Activated naive CD4-positive, alpha-beta T cell treated with anti-CD3 and anti-CD28 coated beads, Interleukin-2, amount 10 ng/mL, durations not matched to agents 7 days and 5 days (primary cell): ENCODE measurements at places on chromosomes 16 and 17.
A peak's percentile ranks its signal among the peaks of the same experiment; 100 is the strongest.

DNA sequence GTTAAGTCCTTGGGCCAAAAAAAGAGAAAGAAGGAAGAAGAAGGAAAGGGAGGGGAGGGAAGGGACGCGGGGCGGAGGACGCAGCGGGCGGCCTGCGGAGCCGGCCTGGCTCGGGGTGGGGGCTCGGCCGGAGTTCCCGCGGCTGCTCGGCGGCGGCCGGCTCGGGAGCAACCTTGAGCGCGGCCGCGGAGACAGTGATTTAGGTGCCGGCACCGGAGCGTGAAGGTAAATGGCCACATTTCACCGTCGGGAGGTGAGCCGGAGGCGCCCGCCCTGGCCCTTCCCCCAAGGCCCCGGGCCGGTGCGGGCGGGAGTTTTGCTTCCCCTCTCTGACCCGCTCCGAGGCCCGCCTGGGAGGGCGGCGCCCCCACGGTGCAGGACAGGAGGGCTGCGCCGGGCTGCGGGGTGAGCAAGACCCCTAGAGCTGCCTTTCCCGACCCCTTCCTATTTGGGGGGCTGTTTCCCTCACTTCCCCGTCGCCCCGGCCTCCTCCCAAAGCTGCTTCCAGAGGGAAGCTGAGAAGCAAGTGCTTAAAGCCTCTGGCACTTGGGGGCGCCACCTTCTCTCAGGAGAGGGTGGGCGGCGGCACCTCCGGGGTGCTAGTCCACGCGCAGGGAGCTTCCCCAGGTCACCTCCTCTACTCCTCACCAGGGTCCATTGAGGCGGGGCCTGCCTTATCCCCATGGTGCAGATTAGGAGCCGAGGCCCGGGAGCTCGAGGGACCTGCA is 56.5 kb downstream of the MRM1 start:
- peak; percentile 44 for DNase-seq

DNA sequence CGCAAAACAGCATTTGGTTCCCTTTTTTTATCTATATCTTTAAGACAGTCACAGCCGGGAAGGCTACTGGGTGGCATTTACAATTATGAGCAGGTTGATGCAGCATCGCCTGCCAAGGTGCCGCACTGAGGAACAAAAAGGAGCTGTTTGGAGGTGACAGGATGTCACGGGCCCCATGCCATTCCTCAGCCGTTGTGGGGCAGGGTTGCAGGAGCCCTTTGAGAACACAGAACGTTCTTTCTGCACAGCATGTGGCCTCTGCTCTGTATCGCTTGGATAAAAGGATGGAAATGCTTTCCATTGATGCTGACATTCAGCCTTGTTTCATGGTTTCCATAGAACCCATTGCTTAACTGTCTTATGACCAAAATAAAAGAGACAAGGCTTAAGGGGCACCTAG is 141.9 kb upstream of the CDH5 start:
- no peak for DNase-seq

GRCh38 chr17:75832164-75832651 is 12.0 kb downstream of the UNC13D start:
- DNase-seq, result peak; percentile 62

DNA sequence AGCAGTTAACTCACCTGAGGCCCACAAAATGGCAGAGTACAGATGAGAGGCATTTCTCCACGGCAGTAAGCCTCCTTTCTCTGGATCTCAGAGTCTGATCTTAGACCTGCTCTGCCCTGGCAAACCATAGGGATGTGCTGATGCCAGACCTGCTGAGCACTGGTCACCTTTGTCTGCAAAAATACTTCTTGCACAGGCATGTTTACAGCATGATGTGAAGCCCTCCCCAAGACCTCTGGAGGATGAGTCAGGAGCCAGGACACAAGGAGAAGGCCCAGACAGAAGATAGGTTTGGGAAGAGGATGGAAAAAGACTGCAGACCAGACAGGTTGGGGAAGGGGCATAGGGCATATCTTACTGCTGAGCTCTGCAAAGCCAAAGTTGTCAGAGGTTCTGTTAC is 426.6 kb downstream of the PMP22 start:
- no peak for DNase-seq

GRCh38 chr16:52741351-52741750 is 194.4 kb upstream of the TOX3 start:
- no peak for DNase-seq

DNA sequence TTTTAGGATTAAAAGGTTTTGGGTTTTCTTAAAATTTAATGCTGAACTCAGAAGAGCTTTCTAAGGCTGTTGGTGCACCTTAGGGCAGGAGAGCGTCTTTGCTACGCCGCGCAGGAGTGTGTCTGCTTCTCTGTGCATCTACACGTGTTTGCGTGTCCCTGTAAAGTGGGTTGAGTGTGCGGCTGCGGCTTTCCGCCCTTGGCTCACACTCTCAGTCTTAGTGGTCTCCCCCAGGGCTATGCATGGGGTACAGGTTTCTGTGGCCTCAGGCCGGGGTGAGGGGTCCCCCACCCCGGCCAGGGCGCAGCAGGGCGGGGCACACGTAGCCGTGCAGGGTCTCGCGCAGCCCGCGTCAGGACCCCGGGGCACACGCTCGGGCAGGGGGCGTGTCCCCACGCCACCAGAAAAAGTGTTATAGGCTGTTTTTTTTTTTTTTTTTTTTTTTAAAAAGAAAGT is 727 bp upstream of the TENT4B start:
- DNase-seq, result peak; percentile 81

DNA sequence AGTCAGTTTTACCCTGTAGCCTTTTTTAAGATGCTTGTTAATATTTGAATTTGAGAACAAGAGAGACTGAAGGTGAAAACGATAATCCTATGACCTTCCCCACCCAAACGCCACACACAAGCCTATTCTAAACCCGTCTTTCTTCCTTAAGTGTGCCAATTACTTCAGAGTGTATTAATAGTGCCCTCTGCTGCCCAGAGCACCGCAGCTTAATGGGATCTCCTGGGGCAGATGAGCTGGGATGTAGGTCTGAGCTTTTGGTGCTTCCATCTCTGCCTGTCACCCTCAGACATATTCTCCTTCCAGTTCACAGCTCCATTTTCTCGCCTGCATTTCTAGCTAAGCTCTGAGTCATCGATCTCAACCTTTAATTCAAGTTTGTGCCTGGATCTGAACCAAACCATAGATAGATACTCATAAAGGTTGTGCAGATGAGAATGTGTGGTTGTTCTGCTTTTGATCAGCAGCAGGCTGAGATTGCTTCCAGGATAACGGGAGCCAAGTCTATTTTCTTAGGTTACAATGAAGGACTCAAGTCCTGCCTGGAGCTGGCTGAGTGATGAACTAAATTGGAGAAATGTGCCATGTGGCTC is 46.4 kb upstream of the CDH13 start:
- no peak for DNase-seq

DNA sequence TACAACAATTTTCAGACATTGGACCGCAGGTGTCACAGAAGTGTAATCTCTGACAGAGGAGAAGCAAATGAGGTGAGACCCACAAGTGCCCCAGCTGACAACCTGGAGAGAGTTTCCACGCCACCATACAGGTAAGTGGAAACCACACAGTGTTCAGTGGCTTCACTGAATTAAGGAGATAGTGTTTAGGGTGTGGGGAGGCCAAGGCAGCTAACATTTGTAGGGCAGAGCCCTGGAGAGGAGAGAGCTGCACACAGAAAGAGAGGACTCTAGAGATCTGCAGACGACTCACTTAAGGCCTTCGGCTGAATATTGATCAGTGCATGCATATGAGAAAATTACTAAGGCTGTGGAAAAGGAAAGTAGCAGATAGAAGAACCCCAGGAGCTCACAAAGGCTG is 228.9 kb upstream of the TNRC6C start:
- no peak for DNase-seq

DNA sequence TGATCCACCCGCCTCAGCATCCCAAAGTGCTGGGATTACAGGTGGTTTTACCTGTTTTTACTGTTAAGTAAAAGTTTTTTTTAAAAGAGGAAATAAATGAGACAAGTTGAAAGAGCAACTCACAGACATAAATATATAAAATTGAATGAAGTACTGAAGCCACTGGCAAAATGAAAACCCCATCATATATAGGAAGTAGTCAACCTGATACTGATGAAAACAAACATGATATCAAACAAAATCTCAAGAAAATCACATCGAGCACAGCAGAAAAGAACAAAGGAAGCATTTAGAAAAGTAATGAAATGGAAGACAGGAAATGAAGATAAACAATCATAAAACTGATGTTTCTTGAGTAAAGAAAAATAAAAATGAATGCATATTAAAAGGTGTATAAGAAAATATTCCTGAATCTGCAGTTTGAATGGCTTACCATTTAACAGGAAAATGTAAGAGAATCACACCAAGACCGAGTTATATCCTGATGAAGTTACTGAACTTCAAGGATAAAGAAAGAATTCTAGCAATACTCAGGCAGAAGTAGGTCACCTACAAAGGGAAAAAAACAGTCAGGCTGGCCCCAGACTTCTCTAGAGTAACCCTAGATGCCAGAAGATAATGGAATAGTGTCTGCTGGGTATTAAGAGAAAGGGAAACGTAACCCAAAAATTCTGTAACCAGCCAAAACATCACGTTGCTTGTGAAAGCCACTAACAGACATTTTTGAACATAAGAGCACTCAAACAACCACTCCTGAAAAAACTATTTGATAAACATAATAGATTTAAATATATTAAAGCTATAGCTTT is 31.5 kb downstream of the UBE2G1 start:
- DNase-seq, result no peak

DNA sequence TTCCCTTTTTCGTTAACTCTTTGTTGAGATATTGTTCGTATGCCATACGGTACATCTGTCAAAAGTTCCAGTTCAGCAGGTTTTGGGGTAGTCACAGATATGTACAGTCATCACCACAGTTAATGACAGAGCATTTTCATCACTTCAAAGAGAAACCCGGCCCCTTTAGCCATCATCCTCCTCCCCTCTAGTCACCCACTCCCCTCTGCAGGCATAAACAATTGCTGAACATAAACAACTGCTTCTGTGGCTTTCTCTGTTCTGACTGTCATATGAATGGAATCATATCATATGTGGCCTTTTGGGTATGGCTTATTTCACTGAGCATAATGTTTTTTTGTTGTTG is 59.3 kb downstream of the RNF213 start:
- no peak for DNase-seq

GRCh38 chr16:22206842-22207714 is 1.0 kb downstream of the EEF2K start:
- DNase-seq, result peak; percentile 57

DNA sequence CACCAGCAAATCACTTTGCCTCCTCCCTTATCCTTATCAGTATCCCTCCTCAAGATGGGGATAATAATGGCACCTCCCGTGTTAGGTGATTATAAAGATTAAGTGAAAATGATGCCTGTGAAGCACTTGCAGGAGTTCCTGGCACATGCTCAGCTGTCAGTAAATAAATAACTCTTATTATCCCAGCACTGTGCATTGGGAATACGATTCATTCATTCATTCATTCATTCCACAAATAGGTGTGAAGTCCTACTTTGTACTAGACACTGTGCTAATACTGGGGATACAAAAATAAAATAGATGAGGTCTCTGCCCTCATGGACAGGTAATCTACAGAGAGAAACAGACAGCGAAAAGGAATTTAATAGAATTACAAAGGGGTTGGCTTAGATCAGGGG is 2.0 kb downstream of the XYLT2 start:
- DNase-seq, result no peak

- no peak for DNase-seq
These were observed 78.1 kb downstream of the TUBD1 start for GRCh38 chr17:59814685-59815084.

DNA sequence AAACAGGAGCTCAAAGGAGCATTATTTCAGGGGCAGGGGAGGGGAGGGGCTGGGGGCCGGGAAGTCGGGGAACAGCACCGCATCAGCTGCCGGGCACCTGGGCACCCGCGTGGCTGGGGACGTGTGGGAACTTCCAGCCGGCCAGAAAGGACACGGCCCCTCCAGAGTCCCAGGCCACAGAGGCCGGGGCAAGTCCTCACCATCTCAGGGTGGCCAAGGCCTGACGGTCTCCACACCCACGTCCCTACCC is 1.1 kb downstream of the PGAP6 start:
- no peak for DNase-seq

DNA sequence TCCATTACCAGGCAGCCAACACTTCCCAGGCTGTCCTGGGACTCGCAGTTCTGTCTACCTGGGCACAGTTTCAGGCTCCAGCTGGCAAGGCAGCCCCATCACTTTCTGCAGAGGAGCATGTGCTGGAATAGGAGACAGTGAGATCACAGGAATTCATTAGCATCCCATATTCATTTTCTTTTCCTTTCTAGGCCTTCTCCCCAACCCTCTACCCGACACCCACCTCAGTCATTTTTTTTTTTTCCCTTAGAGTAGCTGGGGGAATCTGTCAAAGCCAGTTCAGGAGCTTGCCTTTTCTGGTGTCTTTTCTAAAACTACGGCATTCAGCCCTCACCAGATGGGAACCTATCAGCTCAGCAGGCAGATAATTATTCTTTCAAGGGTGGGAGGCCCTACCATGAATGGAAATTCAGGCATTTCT is 42.4 kb upstream of the FBXO47 start:
- DNase-seq, result no peak

- no peak for DNase-seq
These were observed 31.9 kb downstream of the ZC3H18 start for GRCh38 chr16:88602091-88602490.

DNA sequence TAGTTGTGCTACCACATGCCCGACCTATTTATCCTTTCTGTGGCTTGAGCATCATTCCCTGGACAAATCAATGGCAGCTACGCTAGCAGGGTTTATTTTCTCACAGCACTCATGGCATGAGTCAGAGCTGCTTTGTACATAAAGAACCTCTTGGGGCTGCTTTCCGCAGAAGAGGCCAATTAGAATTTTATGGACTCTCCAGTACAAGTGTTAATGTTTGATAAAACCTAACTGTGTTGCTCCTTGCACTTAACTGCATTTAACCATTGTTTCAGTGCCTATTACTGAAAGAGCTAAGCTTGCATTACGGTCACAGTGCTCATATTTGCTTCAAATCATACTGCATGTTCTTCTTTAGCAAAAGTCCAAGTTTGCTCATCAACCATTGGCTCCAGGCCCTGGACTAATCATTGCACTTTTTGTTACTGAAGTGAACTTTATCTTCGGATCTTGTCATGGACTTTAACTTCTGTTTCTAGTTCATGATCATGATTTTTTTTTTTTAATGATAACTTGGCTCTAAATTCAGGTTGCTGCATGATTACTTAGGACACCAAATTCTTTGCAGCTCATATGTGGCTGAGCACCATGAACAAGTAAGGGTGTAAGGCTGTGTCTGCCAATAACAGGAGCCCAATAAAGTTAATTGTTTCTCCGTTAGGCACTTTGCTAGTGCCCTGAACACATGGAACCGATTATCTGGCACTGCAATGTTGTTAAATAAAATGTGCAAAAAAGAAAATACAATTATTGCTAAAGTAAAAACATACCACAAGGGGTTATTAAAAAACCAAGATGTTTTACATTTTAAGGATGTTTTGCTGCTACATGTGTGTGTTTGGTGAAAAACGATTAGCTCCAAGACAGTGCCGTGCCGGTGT is 492.2 kb downstream of the KCNJ2 start:
- no peak for DNase-seq

DNA sequence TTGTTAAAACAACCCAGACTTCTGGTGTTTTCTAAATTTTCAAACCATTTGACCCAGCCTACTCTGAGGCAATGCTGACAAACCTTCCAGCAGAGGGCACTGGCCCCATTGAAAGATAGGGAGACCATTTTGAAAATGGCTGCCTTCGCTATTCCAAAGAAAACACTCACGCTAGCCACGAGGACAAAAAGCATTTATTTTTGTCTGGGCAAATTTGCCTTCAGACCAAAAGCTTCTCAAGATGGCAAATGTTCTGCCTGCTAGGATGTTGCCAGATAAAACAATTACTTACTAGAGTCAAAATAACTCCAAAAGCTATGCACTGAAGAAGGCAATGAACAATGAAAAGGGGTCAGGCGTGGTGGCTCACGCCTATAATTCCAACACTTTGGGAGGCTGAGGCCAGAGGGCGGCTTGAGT is 296.7 kb upstream of the IRX5 start:
- DNase-seq, result no peak
